ENCODE measurements at places on chromosomes 2 and 18.

DNA sequence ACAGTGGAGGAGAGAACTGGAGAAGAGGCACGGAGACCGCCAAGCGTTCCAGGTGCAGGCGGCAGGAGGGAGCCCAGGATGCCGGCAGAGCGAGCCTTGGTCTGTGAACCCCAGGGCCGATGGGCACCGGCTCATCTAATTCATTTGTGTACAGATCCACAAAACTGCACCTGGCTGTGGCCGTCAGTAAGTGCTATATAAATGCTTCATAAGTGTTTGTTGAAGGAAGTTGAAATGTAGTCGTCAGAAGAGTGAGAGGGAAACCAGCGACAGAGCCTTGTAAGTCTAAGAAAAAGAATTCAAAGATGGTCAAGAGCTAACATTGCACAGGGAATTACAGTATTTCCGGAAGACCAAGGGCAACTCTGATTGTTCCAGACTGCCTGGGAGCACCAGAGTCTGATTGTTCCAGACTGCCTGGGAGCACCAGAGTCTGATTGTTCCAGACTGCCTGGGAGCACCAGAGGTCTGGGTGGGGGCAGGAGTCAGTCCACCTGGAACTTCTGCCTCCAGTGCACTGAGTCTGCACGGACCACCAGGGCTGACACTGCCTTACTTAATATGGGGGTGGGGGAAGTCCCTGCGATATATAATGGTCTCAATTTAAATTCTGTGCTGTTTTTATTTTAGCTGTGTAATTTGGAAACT is 112.3 kb downstream of the BCL2 start:
- no peak for DNase-seq

DNA sequence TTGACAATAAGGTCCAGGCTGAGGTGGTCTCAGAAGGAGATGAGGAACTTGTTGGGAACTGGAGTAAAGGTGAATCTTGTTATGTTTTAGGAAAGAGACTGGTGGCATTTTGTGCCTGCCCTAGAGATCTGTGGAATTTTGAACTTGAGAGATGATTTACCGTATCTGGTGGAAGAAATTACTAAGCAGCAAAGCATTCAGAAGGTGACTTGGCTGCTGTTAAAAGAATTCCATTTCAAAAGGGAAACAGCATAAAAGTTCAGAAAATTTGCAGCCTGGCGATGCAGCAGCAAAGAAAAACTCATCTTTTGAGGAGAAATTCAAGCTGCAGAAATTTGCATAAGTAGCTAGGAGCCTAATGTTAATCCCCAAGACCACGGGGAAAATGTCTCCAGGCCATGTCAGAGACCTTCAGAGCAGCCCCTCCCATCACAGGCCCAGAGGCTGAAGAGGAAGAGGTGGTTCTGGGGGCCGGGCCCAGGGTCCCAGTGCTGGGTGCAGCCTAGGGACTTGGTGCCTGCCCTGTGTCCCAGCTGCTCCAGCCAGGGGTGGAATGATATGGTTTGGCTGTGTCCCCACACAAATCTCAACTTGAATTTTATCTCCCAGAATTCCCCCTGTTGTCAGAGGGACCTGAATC is 73.5 kb downstream of the FIGN start:
- no peak for DNase-seq

DNA sequence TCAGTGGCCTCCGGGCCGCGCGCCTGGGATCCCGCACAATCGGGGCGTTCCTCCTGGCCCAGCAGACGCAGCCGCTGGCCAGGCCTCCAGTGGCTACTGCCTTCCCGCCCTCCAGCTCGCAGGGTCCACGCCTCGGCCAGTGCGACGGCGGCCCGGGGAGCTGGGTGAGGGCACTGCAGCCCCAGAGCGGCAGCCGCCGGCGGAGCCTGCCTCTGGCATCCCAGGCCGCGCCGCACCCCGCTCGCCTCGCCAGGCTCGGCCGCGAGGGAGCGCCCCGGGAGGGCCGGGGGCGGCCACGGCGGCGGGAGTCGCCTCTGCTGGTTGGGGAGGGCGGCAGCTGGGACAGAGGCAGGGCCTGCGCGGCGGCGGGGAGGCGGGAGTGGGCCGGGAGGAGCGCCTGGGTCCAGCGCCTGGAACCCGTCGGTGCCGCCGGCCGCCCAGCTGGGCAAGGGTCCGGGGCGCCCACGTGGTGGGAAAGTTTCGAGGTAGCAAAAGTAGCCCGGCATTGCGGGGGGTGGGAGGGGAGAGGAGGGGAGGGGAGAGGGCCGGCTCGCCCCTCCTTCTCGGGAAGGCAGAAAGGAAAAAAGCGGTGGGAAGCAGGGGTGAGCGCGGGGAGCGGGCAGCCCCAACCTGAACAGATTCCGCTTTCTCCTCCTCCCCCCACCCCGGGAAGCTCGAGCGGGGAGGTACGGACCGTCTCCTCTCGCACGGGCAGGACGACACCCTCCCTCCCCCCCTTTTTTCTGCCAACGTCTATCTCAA is 1.5 kb upstream of the INHBB start:
- DNase-seq: no peak

GRCh38 chr18:36296650-36297416 is 680 bp upstream of the FHOD3 start:
- DNase-seq: no peak

DNA sequence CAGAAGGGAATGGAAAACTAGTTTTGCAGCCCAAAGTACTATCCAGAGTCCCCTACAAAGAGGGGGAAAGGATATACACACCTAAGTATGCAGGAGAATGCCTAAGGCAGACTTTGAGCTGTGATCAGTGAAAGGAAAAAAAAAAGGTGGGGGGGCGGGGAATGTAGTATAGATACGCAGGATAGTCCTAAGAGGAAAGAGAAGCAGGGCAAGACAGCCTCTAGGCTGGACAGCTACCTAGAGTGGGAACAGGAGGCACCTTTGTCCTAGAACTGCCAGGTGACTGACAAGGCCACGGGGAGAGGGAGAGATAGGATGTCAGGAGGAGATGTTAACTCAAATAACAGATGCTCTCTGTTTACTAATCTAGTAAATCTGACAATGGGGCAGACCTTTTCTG is 6.0 kb downstream of the REEP1 start:
- DNase-seq: no peak

DNA sequence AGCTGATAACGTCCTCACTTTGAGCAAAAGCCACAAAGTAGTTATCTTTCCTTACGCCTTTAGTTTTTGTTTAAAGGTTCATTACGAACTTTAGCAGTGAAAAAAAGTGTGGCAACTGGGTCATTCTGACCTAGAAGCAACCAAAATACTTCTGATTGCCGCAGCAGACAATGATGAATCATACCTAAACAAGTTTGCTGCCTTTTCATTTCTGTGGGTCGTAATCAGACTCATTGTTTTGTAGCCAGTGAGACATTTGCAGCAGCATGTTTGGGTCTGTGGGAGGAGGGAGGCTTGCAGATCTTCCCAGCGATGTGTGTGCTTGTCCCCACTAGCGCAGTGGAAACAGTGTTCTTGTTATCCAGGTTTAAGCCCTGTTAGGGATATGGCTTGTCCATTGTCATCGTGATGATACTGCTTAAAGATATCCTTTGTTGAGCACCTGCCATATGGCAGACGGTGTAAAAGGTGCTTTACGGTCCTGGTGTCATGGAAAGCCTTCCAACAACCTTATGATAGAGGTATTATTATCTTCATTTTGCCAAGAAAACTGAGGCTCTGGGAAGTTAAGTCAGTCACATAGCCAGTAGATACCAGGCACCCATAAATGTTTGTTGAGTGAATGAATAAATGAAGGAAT is 1.3 kb upstream of the GREB1 start:
- no peak for DNase-seq

DNA sequence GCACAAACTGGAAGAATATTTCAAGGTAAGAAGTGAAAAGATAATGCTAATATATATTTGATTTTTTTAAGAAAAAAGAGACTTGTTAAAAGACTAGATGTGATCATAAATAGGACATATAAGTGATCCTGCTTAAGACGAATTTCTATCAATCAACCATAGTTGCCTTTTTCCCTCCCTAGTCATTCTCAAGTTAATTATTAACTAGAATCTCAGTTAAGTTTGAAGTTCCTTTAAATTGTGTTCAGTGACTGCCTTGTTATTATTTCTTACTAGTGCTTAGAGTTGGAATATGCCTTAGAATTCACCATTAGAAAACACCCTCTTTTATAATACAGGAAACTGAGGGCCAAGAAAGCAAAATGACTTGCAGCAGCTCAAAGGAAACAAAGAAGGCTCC is 141.5 kb upstream of the SP5 start:
- DNase-seq: no peak

GRCh38 chr2:78870343-78870967 is 155.0 kb upstream of the REG3G start:
- DNase-seq: no peak

GRCh38 chr2:207144173-207144785 is 21.5 kb downstream of the KLF7 start:
- DNase-seq: no peak

DNA sequence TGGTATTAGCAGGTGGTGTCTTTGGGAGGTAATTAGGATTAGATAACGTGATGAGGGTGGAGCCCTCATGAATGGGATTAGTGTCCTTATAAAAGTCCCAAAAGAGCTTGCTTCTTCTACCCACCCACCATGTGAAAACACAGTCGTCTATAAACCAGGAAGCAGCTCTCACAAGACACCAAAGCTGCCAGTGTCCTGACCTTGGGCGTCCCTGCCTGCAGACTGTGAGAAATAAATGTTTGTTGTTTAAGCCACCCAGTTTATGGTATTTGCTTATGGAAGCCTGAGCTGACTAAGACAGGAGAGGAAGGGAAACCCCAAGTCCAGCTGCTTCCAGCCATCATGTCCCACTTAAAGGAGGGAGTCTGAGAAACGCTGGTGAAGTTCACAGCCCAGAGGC is 13.6 kb downstream of the ADI1 start:
- DNase-seq: peak; percentile 2

GRCh38 chr18:70289351-70290312 is 787 bp downstream of the SOCS6 start:
- DNase-seq: no peak

DNA sequence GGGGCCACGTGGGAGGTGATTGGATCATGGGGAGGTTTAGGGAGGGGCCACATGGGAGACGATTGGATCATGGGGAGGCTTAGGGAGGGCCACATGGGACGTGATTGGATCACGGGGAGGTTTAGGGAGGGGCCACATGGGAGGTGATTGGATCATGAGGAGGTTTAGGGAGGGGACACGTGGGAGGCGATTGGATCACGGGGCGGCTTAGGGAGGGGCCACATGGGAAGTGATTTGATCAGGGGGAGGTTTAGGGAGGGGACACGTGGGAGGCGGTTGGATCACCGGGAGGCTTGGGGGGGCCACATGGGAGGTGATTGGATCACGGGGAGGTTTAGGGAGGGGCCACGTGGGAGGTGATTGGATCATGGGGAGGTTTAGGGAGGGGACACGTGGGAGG is 22.5 kb upstream of the SALL3 start:
- DNase-seq: no peak

- DNase-seq: no peak
Observed at GRCh38 chr2:225173909-225174308, 131.6 kb upstream of the DOCK10 start.

Data from activated CD4-positive, alpha-beta memory T cell treated with anti-CD3 and anti-CD28 coated beads, Interleukin-2, amount 10 ng/mL, durations not matched to agents 7 days and 5 days (primary cell).